ENCODE measurements at places on chromosomes 16 and 17.

DNA sequence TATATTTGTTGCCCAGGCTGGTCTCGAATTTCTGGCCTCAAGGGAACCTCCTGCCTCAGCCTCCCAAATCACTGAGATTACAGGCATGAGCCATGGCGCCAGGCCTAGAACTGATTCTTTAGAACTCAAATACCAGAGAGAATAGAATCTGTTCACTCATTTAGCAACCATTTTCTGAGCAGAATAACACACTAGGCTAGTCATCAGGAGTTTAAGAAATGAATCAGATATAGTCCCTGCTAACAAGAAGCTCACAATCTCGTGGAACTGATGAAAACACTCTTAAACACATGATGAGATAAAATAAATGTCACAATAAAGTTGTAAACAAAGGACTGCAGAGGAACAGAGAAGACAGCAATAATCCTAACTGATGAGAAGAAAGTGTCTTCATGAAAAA, 55.8 kb upstream of the ADCY9 start:
- peak; percentile 72 for DNase-seq

DNA sequence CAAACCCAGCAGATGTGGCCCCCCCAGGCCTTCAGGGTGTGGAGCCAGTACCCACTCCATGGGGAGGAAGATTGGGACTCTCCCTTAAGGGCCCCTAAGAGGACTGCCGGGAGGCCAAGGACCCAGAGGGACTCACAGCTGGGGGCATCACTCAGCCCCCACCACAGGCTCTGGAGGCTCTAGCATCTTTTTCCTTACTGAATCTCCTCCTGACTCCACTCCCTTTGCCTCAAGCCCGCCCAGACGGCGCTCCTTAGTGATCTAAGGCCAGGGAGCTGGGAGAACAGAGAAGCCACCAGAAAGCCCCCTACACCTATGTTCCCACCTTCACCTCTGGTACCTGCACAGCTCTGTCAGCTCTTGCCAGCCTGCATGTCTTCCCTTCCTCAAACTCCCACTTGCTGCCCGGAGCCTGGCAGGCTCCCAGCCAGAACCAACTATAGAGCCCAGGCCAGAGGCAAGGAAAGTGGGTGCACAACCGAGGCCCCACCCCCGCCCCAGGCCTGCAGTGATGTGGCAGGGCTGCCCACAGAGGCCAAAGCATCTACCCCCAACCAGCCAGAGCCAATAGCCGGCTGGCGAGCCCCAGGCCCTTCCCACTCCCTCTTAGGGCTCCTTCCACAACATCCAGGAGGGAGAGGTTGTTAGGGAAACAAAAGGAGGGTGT, 22.3 kb upstream of the MPO start:
- no peak for DNase-seq

DNA sequence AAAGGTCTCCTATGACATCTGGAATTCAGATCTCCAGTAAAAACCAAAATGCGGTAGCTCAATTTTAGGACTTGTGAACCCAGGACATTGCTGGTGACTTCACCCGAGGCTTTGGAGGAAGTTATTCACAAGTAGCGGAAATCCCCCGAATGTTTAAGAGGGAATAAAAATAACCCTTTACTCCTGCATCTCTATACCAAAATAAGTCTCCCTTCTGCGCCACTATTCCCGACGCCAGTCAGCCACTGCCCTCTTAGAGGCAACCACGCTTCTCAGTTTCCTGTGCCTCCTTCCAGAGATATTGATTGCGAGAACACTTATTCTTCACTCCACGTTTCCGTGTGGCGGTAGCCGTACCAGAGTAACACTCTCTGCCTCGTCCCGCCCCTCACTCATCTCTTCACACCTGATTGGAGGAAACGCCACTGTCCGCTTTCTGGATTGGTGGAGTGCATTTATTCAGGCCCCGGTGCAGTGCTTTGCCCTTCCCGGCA, 27.4 kb downstream of the EMP2 start:
- DNase-seq, result no peak

- DNase-seq, result peak; percentile 55
These were observed 478.0 kb downstream of the SLC39A11 start for GRCh38 chr17:72614476-72614870.

DNA sequence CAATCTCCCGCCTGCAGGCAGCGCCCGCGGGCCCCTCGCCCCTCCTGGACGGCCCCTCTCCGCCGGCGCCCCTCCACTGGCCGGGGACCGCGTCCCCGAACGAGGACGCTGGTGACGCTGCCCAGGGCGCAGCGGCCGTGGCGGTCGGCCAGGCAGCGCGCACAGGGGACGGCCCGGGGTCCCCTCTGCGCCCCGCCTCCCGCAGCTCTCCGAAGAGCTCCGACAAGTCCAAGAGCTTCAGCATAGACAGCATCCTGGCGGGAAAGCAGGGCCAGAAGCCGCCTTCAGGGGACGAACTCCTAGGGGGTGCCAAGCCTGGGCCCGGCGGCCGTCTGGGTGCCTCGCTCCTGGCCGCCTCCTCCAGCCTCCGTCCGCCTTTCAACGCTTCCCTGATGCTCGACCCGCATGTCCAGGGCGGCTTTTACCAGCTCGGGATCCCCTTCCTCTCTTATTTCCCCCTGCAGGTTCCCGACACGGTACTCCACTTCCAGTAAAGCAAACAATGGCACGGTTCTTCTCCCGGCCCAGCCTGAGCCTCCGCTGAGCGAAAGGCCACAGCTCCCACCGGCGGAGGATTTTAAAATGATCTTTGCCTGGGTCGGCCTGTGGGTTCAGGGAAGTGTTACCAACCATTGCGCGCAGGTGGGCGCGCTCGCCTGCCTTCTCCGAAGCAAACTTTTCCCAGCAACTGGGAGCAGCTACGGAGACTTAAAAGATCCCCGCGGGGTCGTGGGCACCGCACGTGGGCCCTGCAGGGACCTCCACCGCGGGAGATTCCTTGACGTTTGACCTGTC, 1.1 kb downstream of the FOXL1 start:
- DNase-seq, result no peak

GRCh38 chr17:62052765-62053338, 12.2 kb downstream of the MED13 start:
- DNase-seq, result no peak

GRCh38 chr16:79437764-79438751, 162.5 kb downstream of the MAF start:
- DNase-seq, result no peak

GRCh38 chr17:40457964-40458791, 14.9 kb downstream of the IGFBP4 start:
- peak; percentile 95 for DNase-seq

DNA sequence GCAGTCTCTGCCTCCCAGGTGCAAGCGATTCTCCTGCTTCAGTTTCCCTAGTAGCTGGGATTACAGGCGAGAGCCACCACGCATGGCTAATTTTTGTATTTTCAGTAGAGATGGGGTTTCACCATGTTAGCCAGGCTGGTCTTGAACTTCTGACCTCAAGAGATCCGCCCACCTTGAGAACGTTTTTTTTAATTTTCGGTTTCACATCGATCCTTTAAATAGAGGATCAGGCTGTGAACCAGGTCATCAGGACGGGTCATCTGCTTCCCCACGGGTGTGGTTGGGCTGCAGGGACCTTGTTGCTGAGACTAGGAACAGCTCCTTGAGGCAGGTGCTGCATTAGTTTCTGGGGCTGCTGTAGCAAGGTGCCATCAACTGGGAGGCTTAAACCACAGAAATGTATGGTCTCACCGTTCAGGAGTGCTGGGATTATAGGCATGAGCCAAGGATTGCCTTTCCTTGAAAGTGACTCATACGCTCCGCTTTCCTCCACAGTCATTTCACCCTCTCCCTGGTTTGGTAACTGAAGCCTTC, 7.9 kb upstream of the NAGPA start:
- DNase-seq, result peak; percentile 69

- peak; percentile 16 for DNase-seq
These were observed 81.6 kb downstream of the MYH11 start for GRCh38 chr16:15775209-15775608.

DNA sequence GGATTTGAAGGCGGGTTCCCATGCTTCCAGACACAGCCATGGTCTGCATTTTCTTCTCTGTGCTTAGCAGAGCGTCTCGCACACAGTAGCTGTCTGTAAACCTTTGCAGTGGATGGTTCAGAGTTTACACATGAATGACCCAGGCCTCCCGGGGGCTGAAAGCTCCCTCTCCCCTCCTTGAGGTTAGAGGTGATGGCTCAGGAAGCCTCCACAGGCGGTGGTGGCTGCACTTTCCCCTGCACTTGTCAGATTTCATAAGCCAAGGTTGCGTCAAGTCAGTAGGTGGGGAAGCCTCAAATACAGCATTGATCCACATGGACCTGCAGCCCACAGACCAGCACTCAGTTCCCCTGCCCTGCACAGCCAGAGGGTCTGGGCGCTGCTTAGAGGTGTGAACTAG, 211.9 kb downstream of the KATNIP start:
- DNase-seq, result no peak

- peak; percentile 57 for DNase-seq
These were observed 46.3 kb downstream of the PEMT start for GRCh38 chr17:17545031-17545820.

DNA sequence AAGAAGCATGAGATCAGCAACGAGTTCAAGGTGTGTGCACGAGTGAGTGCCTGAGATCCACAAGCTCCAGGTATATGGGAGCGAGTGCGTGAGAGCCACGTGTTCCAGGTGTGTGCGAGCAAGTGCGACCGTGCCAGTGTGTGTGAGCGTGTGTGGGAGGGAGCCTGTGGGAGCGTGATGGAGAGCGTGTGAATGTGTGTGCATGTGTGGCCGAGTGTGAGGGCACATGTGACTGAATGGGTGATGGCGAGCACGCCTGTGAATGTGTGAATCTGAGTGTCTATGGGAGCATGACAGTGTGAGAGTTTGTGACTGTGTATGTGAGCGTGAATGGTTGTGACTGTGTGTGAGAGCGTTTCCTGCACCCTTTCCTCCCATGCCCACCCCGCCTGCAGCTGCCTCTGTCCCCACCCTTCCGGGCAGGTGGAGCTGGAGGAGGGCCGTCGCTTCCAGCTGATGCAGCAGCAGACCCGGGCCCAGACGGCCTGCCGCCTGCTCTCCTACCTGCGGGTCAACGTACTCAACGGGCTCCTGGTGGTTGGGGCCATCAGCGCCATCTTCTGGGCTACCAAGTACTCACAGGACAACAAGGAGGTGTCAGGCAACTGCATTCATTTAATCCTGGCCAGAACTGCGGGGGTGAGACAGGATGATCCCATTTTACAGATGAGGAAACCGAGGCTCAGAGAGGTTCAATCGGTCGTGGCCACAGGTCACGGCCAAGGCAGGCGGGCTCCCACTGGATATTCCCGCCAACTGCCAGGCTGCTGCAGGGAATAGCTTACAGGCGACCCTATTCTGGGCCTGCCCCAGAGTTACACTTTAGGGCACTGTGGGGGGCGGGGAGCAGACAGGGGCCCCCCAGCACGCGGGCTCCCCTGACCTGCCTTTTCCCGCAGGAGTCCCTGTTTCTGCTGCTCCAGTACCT, 3.7 kb downstream of the TMC8 start:
- no peak for DNase-seq

- DNase-seq, result no peak
These were observed 9.9 kb downstream of the GINS2 start for GRCh38 chr16:85678821-85679220.

DNA sequence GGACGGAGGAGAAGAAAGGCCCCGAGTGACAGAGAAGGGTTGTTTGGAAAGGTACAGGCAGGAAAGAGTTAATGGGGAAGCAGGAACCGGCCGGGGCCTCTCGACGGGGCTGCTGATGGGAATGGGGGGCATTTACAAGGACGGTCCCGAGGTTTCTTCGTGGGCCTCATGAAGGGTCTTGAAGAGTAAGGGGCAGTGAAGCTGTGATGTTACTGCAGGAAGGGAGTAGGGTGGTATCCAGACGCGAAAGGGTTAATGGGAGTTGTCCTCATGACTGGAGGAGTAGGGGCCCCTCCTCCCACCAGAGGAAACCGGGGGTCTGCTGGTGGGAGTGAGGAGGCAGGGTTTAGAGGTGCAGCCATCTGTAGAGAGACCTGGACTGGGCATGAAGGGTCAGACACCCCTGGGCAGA, 481 bp downstream of the PDK2 start:
- DNase-seq, result peak; percentile 8

- peak; percentile 54 for DNase-seq
These were observed 471.2 kb upstream of the HSBP1 start for GRCh38 chr16:83336603-83337002.

DNA sequence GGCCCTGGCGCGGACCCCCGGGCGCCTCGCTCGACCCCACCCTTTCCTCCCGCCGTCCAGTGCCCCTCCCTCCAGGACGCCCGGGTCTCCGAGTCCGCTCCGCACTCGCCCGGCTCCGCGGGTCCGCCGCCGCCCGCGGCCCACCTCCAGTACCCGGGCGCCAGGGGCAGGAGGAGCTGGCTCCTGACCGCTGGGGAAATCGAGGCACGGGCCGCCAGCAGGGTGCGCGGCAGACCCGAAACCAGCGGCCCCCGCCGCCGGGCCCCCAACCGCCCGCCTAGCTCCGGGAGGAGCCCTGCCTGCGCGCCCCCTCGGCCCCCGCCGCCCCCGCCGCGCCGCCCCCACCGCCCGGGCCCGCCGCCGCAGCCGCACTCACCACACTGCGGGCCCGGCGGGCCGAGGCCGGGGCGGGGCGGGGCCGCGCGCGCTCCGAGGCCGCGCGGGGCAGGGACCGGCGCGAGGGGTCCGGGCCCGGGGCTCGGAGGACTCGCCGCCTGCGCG, 333 bp downstream of the MAFG start:
- DNase-seq, result no peak

DNA sequence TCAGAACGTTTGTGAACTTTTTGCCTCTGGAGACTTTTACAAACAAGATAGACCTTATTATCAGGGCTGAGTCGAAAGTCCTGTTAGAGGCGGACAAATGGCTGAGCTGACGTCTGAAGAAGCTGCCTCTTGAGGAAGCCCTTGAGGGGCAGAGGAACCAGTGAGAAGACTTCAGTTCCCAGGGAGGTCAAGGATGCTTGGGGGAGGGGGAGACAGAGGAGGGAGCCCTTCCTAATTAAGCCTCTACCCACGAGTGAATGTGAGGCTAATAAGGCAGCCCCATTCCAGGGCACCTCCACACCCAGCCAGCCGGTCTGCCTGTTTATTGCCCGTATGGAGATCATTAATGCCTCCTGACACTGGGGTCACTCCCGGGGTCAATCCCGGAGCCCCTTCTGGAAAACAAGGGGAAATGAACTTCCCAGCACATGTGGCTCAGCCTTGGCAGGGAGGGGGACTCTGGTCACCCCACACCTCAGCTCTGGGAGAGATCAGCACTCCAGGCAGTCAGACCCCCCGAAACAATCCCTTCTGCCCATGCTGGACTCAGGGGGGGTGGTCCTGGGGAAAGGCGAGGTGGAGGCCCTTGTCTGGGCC, 9.2 kb upstream of the TBX4 start:
- no peak for DNase-seq

GRCh38 chr17:81395600-81396277, 482 bp downstream of the BAHCC1 start:
- no peak for DNase-seq

- no peak for DNase-seq
These were observed 18.9 kb upstream of the GOSR2 start for GRCh38 chr17:46903762-46904672.

- DNase-seq, result no peak
These were observed 51.5 kb downstream of the ENGASE start for GRCh38 chr17:79126139-79126538.

DNA sequence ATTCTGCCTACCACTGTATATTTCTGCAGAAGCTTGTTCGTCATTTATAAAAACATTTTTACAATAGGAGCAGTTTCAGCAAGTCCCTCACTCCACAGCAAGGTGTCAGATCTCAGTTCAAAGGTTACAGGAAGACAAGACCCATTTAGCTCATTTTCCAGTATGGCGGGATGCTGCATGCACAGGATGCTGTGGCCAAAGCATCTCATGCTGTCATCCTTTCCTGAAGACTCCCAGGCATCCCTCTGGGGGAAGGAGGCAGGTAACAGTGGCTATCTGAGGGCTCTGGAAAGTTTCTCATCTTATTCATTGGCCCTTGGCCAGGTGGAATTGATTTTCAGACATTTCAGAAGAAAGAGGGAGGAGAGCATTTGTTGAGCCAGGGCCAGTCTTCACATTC, 539.3 kb upstream of the CDH5 start:
- no peak for DNase-seq
